Aorta (tissue), 5 donors: ENCODE measurements at places on chromosomes 7 and 10. TPM values are rescaled to one million over a fixed set of nuclear protein-coding genes. Genes with fewer than 3 reads are reported as not detected.
A peak's percentile ranks its signal among the peaks of the same experiment; 100 is the strongest.

DNA sequence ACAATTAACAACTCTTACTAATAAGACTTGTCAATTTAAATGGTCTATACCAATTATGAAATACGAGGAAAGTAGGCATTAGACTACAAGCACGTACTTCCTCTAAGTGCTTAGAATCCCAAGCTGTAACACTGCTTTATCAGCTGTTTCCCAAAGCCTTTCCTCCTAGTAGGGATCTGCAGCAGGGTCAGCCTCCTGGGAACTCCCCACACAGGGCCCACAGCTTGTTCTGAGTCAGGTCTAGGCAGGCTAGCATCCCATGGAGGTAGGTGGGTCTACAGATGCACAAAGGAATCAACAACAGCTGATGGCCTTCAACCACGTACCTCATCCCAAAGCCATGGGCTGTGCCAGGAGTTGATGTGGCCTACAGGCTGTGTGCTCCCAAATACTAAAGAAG is 14.7 kb downstream of the MMS19 start:
- DNase-seq, result no peak

DNA sequence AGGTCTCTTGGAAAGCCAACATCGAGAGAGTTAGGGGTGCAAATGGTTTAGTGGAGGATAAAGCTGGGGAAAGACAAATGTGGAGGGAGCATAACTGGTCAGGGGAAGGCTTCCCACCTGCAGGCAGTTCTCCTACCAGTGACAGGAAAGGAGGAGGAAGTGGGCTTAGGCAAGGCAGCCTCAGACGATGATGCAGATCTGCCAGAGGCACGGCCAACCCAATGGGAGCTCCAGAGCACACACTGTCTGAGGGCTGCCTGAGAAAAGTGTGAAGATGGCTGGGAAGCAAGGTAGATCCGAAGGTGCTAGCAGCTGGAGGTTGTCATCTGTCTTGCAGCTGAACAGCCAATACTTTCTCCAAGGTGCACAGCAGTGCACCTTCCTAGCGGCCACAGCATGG is 178.8 kb downstream of the C7orf25 start:
- DNase-seq, result no peak

Gene CLCN1
- not detected for total RNA-seq

GRCh38 chr7:140923358-140924006 is 1.2 kb downstream of the BRAF start:
- DNase-seq, result no peak

GRCh38 chr7:55144333-55145317 is 125.8 kb downstream of the EGFR start:
- no peak for DNase-seq

Gene AKR1C2
- 46.8 TPM for total RNA-seq

DNA sequence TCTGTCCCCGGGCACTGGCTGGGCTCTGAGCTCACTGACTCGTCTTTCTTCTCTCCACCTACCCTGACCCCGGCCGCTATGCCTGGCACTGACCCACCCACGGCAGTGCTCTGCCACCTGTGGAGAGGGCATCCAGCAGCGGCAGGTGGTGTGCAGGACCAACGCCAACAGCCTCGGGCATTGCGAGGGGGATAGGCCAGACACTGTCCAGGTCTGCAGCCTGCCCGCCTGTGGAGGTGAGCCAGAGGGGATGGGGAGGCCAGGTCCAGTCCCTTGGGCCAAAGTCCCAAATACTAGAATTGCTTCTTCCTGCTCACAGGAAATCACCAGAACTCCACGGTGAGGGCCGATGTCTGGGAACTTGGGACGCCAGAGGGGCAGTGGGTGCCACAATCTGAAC is 27.3 kb downstream of the TBATA start:
- DNase-seq, result peak; percentile 65

GRCh38 chr10:107717046-107717445 is 552.5 kb upstream of the SORCS1 start:
- no peak for DNase-seq

Gene SMIM30
- 33.5 TPM for total RNA-seq

Gene ZNF365
- 2.4 TPM for total RNA-seq

DNA sequence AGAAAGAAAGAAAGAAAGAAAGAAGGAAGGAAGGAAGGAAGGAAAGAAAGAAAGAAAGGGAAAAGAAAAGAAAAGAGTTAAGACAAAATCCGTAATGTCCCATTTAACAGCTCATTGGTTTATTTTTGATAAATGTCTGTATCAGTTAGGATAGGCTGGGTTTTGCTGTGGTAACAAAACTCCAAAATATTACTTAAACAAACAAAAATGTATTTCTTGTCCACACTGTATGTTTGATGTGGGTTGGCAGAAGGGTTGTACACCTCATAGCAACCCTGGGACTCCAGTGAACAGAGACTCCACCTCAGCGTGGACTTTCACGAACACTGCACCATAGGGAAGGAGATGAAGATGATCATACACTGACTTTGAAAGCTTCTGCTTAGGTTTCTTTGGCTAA is 59.6 kb downstream of the PPP1R3C start:
- DNase-seq, result no peak

DNA sequence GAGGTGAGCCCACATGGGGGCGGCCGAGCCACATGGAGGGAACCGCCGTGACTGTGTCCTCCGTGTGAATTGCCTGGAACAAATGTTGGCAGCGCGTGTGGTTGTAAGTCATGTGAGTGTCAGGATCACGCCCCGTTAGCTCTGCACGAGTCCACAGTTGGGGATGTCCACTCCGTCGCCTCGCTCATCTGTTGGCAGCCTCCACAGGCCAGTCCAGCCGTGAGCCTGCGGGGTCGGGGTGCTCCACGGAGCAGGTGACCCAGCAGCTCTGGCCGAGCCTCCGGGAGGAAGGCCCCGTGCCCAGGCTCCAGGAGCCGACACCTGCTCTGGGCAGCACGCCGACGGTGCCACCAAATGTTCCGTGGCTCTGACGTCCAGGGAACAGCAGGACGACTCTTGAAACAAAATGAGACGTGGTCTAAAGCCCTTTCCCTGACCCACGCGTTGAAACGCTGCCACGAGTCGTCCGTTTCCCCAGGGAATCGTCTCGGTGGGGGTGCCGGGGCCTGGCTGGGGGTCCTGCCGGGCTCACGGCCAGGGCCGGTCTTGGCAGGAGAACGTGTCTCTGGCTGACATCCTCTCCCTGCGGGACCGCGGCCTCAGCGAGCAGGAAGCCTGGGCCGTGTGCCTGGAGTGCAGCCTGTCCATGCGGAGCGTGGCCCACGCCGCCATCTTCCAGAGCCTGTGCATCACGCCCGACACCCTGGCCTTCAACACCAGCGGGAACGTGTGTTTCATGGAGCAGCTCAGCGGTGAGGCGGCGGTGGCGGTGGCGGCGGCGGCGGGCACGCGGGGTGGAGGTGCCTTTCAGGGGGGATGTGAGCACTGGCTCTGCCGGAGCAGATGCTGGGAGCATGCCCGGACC is 7.0 kb downstream of the KNDC1 start:
- peak; percentile 24 for DNase-seq

DNA sequence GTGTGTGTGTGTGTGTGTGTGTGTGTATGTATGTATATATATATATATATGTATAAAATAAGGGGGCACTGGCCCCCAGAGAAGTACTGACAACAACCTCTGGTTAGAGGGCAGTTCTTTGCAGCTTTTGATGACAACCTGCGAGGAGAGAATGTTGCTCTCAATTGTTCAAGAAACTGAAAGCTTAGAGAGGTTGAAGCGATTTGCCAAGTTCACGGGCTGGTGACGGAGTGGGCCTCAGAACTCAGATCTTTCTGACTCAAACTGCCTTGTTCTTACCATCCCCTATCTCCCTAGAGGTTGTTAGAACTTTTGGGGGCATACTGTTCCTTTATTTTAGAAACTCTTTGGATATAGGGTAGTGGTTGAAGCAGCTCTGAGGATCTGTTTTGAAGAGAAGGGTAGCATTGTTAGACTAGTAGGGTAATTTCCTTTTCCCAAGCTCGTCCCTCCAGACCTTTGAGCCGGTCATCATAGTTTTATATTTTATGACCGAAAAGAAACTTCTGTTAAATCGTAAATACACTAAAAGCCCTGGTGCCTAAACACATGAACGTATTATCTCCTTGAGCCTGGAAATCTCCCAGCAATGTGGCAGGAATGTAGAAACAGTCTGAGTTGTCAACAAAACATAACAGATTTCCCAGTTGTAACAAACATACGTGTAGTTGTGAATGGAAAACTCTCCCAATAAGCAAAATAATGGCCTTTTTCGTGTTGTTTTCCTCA is 541.7 kb upstream of the GALNT17 start:
- no peak for DNase-seq

GRCh38 chr10:21260506-21261149 is 264.9 kb downstream of the SKIDA1 start:
- DNase-seq, result no peak

DNA sequence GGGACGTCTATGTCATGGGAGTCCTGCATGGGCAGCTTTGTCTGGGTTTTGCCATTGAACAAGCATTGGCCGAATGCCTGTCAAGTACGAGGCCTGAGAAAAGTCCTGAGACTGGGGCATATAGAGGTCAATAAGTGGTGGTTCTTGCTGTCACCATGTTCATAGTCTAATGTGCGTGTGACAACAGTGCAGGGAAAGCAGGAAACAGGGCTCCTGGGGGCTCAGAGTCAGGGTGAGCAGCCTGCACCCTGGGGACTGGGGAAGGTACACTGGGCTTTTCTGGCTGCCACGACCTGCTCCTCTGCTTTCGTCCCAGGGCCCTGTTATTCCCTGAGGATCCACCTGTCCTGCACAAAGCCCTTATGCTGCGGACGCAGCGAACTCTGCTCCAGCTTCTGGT is 21.3 kb downstream of the FAM241B start:
- DNase-seq, result no peak

Gene NKX1-2
- total RNA-seq, result not detected

Gene TUBB8
- not detected for total RNA-seq

DNA sequence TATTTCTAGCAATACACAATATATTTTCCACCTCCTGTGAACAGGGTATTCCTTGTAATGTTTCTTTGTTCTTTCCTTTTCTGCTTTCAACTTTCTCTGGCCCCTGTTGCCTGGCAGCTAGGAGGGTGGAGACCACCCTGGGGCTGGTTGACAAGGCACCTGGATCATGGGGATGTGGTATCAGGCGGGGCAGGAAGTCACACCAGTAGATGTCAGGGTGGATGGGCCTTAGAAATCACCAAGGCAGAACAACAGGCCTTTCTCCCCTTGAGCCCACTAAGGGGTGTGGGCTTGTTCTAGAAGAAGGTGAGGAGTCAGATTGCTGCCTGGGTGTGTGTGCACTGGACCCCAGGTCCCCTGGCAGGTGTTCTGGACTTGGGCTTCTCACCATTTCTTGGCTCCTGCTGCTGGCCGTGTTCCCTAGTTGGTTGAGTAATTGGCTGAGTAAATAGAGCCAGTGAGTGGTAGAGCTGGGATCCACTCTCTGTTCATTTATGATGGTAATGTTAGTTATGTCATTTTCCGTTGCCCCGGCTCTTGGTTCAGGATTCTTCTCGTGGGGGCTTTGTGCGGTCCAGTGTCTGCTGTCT is 24.9 kb downstream of the ZNF783 start:
- peak; percentile 38 for DNase-seq

DNA sequence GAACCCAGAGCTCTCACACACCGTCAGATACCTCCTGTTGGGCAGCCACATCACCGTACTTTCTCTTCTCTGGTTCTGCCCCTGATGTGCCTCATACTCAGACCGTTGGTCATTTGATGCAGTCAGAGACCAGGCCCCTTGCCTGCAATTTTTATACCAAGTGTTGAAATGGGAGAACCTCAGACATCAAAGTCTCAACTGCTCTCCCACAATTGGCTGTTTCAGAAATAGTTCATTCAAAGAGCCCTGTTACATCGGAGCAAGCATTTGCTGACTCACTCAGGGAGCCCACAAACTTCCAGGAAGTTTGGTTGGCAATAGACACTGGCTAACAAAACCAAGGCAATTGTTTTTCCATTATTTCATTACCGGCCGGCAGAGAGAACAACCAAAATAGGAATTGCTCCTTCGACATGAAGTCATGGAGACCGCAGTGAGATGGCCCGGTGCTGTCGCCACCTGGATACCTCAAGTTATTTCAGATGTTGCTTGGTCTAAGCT is 33.5 kb upstream of the ADAM12 start:
- DNase-seq, result no peak

DNA sequence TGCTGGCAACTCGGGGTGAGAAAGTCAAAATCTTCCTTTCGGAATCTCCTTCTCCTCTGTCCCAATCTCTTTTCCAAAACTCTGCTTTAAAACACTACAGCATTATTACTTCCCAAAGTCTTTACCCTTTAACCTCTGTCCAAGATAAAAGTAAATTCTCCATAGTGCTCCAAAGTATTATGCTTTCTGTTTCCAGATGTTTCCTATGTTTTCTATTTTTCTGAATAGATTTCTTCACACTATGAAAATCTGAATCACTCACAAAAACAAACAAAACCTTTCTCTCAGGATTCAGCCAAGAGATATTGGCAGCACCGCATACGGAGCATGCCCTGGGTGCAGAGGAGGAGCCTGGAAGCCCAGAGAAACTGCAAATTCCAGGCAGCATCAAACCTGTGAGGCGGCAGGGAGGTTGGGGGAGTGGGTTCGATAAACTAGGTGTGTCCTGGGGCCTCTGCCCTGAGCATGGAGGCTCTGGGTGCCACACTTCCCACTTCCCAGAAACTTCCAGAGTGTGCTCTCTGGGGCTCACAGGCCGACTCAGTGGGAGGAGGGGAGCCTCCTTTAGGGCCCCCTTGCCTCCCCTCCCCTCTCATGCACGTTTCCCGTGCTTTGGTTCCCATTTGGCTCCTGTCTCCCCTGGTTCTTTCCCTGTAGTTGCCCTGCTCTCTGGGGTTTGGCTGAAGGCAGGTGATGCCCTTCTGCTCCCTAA is 35.6 kb downstream of the VIPR2 start:
- DNase-seq, result peak; percentile 56

GRCh38 chr7:157900011-157900410 is 563.2 kb downstream of the DNAJB6 start:
- no peak for DNase-seq

DNA sequence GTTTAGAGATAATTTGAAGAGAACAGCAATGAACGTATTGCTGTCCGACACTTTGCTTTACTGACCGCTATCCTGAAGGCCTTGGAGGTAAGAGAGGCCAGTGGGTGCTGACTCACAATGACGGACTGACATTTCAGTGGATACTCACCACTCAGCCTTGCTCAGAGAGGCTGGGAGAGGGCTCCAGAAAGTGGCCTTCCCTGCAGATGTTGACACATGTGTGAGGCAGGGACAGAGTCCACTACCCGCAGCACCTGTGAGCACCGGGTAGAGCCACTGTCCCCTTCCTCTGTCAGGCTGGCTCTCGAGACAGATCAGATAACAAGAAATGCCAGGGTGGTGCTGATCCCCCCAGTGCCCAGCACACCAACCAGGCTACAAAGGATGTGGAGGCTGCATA is 75.0 kb downstream of the GPR26 start:
- no peak for DNase-seq

- no peak for DNase-seq
Observed at GRCh38 chr7:148234715-148235114, 355.9 kb upstream of the C7orf33 start.

- DNase-seq, result peak; percentile 45
Observed at GRCh38 chr7:91940171-91940570, 491 bp upstream of the AKAP9 start.
